ENCODE measurements at places on chromosomes 4 and X. TPM values are rescaled to one million over a fixed set of nuclear protein-coding genes. Genes with fewer than 3 reads are reported as not detected.

KLHL4 gene
- total RNA-seq, result 0.30 TPM

DNA sequence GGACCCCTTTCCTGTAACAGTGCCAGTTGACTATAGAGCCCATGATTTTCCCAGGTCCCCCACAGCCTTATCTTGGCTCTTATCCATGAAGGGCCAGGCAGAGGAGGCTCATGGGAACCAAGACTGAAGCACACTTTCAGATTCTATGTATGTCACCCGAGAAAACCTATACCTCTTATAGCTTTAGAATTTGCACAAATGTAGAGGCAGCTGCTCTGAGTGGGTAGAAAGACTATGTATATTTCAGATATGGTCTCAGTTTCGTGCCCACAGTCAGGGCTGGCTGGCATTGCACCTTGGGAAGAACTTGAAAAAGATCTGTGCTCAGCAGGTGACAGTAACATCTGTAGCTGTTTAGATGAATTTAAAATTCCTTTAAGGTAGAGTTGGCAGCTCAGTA lies 8.3 kb upstream of the LNX1 start:
- DNase-seq, result no peak

GAGE12F gene
- not detected for total RNA-seq

NXF2B gene
- not detected for total RNA-seq

DNA sequence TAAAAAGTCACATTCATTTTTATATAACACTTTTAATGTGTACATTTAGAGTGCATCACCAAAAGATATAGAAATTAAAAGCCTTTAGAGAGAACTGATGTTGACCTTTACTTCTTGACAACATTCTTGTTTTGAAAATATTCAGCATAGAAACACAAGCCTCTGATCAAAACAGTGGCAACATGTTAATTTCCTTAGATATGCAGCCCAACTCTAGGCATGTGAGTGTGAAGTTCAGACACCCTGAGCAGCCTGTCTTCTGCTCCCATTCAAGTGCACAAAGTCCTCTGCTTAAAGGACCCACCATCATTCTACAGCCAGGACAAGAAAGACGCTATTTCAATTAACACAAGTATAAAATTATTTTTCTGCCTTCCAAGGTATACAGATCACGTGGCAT lies 60.0 kb downstream of the PPP3CA start:
- DNase-seq, result no peak

DNA sequence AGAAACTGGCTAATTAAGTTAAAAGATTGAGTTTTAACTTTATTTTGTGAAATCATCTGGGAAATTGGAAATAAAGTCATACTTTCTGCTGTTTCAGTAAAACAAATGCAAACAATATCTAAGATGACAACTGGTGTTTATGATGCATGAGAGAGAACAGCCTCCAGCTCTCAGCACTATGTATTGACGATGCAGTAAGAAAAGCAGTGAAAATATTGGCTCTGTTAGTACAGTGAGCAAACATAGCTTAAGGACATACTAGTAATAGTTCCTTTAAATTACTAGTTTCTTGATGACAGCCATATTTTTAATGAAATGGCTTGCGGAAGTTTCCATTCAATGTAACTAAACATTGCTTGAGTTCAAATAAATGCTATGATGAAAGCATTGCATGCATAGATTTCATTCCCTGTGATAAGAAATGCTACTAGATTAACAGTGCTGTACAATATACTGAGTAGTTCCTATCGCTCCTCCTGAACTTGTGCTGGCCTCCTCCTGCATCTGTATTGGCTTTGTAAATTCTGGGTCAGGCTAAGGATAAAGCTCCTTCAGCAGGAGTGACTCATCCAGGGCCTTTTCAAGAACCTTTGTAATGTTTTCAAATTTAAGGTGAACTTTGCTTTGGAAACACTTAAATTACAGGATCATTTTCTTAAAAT lies 11.6 kb downstream of the ARHGAP24 start:
- DNase-seq, result no peak

SCML1 gene
- 16.5 TPM for total RNA-seq

DNA sequence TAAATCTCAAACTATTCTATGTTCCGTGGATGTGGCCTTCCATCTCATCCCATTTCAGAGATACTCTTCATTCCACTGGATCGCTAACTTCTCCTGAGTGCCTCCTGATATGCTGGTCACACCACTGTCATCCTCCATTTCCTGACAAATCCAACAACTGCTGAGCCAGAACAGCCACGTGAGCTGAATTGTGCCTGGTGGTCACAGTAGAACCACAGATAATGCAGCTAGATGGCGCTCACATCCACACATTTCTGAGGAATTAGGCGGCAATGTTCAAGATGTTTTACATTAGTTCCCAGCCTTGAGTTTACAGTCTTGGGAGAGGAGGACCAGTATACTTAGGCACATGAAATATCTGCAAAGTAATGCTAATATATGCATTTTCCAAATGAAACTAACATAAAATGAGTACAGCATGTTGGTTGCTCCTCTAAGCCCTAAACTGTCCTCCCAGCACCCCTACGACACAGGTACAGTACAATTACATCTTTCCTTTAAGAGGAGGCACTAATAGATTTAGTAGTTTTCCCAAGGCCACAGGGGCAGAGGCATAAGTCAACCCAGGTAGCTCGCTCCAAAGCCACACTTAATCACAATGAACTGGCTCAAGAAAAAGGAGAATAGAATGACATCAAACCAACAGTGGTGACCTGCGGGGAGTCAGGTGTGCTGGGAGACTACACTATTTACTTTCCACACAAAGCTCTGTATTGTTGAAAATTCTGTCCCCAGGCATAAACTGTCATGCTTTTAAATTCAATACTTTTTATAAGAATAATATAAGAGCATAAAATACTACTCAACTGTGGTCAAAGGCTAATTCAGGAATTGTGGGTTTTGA lies 134.2 kb downstream of the CHIC2 start:
- DNase-seq, result peak; percentile 65

- DNase-seq, result no peak
Measured at GRCh38 chr4:89823416-89823815, 13.5 kb downstream of the SNCA start.

- DNase-seq, result no peak
Measured at GRCh38 chr4:184064877-184065276, 152.8 kb downstream of the ENPP6 start.

GRCh38 chr4:84792366-84793301 lies 173.9 kb downstream of the WDFY3 start:
- no peak for DNase-seq

DNA sequence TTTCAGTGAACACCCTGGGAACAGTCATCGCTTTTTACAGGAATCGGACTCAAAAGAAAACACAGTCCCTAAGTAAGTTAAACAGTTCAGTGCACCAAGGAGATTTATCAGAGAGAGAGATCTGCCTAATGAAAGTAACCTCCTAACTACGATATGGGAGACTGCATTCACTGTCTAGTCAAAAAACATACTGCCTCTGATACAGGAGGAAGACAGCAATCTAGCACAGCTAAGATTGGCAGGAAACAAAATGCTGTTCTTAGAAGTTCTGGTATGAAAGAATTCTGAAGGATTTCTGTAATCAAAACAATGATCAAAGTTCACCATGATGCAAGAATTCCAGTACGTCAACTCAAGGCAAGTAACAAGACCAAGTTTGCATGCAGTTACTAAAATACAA lies 92.8 kb downstream of the MAML3 start:
- DNase-seq, result no peak

DNA sequence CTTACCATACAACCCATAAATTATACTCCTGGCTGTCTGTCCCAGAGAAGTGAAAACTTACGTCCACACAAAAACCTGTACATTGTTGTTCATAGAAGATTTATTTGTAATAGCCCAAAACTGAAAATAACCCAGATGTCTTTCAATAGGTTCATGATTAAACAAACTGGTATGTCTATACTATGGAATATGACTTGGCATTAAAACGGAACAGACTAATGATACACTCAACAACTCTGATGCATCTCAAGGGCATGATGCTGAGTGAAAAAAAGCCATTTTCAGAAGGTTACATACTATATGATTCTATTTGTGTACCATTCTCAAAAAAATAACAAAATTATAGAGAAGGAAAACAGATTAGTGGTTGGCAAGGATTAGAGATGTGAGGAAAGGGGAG lies 11.6 kb upstream of the MND1 start:
- no peak for DNase-seq

- no peak for DNase-seq
Measured at GRCh38 chr4:62407534-62407933, 1207.4 kb downstream of the ADGRL3 start.

CXorf49 gene
- not detected for total RNA-seq

SSX4B gene
- not detected for total RNA-seq

DNA sequence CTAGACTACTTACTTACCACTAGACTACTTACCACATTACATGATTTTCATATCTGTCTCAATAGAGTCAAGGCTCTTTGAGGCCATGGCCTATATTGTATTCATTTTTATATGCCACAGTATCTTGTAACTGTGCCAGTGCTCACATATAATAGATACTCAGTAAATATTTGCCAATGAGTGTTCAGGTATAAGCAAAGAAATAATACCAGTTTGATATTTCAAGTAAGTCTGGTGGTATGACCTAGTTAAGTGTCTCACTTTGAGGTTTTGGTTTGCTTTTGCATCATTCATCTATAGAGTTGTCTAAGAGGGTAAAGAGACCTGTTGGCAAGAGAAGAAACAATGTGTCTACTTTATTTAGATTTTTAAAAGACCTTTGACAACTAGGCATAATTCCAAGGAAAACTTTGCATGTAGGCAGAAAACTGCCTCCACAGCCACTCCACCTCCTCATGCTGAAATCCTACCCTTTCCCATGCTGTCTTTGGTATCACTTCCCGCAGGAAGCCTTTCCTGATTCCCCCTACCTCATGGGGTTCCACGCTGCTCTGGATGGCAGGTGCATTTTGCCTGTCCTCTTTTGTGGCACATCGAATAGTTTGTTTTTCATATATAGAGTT lies 91.3 kb upstream of the KLHL13 start:
- DNase-seq, result no peak

DNA sequence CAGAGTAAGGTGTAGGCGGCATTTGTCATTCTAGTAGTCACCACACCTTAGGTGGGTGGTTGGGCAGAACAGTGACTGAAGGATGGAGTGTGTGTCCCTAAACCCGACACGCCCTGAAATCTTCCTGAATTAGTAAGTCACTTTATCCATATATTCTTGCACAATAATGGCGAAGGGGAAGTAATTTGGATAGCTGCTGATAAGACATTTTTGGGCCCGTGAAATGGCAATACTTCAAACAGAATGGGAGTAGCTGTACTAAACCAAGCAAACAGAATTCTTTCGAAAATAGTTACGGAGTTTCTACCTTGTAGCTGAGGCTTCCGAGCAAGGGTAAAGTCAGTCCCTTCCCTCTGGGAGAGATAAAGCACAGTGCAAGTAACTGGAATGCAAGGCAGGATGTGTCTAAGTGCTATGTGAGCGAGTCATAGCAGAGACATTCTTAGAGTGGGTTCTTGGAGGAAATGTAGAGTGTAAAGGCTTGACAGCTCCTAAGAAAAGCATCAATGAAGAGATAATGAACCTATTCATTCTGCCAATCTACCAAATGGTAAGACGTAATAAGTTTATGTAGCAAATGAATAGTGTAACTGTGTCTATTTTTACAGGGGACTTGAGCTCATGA lies 72.8 kb downstream of the CLCN5 start:
- DNase-seq, result no peak

Measured in tibial nerve (tissue), 4 donors.